ENCODE measurements at places on chromosomes 5 and 9. TPM values are rescaled to one million over a fixed set of nuclear protein-coding genes. Genes with fewer than 3 reads are reported as not detected.

- no peak for DNase-seq
These were observed 119.4 kb downstream of the PDE8B start for GRCh38 chr5:77329664-77330430.

GRCh38 chr5:160496334-160496733, 74.7 kb downstream of the PTTG1 start:
- DNase-seq = no peak

- no peak for DNase-seq
These were observed 85.2 kb downstream of the KIAA1958 start for GRCh38 chr9:112571624-112572355.

Gene HOMER1
- 11.0 TPM for total RNA-seq

Gene PCDH12
- total RNA-seq = 0.07 TPM

- DNase-seq = no peak
These were observed 249.0 kb downstream of the MLLT3 start for GRCh38 chr9:20373263-20373662.

- peak; percentile 4 for DNase-seq
These were observed 289.7 kb upstream of the DAP start for GRCh38 chr5:11050596-11051304.

All from A172 (cell line).